ENCODE measurements at places on chromosomes 5 and 9. TPM values are rescaled to one million over a fixed set of nuclear protein-coding genes. Genes with fewer than 3 reads are reported as not detected.

DNA sequence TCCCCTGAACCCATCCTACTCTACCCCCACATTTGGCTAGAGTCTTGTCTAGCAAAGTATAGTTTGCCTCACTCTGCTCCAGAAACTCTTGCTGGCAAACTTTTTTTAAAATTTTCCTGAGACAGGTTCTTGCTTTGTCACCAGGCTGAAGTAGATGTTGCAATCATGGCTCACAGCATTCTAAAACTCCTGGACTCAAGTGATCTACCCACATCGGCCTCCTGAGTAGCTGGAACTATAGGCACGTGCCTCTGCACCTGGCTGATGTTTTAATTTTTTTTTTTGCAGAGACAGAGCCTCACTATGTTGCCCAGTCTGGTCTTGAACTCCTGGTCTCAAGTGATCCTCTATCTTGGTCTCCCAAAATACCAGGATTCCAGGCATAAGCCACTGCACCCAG lies 175.8 kb upstream of the FBXL17 start:
- no peak for DNase-seq

GRCh38 chr9:133124123-133124906 lies 3.3 kb upstream of the RALGDS start:
- DNase-seq, result no peak

GRCh38 chr9:16385590-16385989 lies 484.9 kb downstream of the BNC2 start:
- no peak for DNase-seq

- DNase-seq, result no peak
Observed at GRCh38 chr9:109507421-109507838, 9.3 kb upstream of the PTPN3 start.

DNA sequence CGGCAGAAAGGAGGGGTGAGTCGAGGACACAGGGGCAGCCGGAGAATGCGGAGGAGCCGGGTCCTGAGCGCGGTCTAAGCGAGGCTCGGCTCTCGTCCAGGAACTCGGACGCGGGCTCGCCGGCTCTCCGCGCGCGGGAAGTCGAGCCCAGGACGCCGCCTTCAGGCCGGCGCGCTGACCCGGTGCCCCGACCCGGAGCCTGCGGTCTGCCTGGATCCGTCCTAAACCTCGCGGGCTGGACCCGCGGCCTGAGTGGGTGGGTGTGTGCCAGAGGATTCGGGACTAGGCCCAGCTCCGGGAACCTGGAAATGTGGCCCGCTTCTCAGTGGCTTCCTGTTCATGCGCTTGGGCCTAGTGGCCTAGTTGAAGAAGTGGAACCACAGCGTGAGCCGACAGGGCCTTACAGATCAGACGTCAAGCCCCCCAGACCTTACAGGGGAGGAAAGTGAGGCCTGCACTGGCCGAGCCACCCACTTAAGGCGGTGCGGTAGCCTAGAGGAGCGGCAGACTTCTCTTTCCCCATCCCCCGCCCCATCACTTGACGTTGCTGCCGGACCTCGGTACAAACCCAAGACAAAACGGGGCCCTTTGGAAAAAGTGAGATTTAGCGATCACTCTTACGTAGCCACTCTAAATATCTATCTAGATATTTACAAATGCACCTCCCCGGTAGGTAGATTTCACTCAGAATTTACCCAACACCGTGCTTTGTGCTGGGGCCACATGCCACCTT lies 1.2 kb downstream of the CDKN2B-AS1 start:
- DNase-seq, result peak; percentile 73

- no peak for DNase-seq
Observed at GRCh38 chr5:171505473-171506043, 86.1 kb downstream of the FGF18 start.

DNA sequence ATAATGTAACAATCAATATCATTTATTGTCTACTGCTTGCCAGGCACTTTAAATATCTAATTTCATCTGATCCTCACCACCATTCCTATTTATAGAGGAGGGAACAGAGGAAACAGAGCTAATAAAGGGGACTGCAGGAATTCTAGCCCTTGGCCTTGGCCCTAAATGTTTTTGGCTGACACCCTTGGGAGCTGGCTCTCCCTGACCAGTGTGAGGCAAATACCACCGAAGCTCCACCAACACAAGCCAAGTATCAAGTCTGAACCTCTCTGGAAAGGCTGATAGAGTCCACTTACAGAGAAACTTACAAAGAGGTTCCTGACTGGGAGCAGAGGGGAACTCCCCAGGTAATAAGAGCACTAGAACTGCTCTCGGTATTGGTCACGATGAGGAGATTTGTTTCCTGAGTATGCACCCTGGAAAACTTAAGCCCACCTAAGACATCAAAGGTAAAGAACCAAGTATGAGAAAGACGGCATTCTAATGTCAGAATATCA lies 243.1 kb upstream of the PANK3 start:
- no peak for DNase-seq

DNA sequence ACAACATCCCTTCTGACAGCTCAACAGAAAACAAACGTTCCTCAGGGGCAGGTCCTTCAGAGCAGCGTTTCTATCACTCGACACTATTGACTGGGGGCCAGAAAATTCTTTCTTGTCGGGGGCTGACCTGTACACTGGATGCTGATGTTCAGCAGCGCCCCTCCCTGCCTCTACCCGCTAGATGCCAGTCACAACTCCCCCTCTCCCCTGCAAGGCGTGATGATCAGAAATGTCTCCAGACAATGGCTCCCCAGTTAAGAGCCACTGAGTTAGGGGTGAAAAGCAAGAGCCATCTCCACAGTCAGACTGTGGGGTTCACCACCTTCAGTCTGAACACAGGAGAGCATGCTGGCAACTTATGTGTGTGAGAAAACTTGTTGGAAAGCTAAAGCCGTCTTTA lies 39.8 kb downstream of the SERINC5 start:
- DNase-seq, result no peak

- DNase-seq, result no peak
Observed at GRCh38 chr9:127066851-127067136, 55.6 kb downstream of the ANGPTL2 start.

GRCh38 chr5:30765227-30765626 lies 428.3 kb upstream of the CDH6 start:
- DNase-seq, result no peak

GRCh38 chr5:176803943-176804498 lies 6.3 kb upstream of the UNC5A start:
- DNase-seq, result no peak

DNA sequence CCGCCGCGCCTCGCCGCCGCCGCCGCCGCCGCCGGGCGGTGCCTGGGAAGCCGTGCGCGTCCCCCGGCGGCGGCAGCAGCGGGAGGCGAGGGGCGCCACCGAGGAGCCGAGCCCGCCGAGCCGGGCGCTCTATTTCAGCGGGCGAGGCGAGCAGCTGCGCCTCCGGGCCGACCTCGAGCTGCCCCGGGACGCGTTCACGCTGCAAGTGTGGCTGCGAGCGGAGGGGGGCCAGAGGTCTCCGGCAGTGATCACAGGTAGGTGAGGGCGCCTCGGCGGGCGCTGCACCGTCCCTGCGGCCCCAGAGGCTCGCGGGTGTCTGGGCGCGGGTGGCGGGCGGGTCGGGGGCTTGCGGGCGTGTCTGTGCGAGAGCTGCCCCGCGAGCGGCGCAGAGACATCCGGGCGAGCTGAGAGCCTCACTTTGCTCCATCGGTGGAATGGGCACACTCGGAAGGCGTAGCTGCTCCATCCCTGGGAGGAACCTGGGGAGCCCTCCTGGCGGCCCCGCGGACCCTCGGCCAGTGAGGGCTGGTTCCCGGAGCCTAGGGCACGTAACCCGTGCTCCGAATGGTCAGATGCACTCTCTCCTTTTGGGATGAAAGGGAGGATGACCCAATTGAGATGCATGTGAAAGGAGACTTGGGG lies 864 bp downstream of the PAPPA start:
- no peak for DNase-seq

DNA sequence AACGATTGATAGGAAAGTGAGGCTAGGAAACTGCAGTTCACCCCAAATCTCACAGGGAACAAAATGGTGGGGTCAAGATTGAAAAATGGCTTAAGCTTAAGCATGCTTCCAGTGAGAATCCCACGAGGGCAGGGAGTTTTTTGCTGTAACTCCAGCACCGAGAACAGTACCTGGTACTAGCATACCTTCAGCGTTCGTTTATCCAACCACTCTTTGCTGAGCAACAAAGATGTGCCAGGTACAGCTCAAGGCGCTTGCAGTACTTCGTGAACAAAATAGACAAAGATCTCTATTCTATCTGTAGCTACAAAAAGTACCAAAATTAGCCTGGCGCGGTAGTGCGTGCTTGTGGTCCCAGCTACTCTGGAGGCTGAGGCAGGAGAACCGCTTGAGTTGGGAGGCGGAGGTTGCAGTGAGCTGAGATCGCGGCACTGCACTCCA lies 778 bp upstream of the PPP6C start:
- DNase-seq, result no peak

- DNase-seq, result no peak
Observed at GRCh38 chr9:131276094-131276888, at the start of gene FAM78A. TSS of gene FAM78A (minus strand) at chr9:131276510. CDS start at chr9:131276179, 331 bp downstream.

GRCh38 chr9:37534901-37535300 lies 41.3 kb downstream of the FBXO10 start:
- DNase-seq, result no peak

GRCh38 chr5:2459251-2459650 lies 292.2 kb downstream of the IRX2 start:
- no peak for DNase-seq

- DNase-seq, result peak; percentile 19
Observed at GRCh38 chr5:10567781-10568321, 4.0 kb downstream of the ANKRD33B start.

GRCh38 chr5:83404182-83404716 lies 67.3 kb upstream of the VCAN start:
- no peak for DNase-seq

GRCh38 chr9:112605518-112605917 lies 112.4 kb downstream of the INIP start:
- no peak for DNase-seq

DNA sequence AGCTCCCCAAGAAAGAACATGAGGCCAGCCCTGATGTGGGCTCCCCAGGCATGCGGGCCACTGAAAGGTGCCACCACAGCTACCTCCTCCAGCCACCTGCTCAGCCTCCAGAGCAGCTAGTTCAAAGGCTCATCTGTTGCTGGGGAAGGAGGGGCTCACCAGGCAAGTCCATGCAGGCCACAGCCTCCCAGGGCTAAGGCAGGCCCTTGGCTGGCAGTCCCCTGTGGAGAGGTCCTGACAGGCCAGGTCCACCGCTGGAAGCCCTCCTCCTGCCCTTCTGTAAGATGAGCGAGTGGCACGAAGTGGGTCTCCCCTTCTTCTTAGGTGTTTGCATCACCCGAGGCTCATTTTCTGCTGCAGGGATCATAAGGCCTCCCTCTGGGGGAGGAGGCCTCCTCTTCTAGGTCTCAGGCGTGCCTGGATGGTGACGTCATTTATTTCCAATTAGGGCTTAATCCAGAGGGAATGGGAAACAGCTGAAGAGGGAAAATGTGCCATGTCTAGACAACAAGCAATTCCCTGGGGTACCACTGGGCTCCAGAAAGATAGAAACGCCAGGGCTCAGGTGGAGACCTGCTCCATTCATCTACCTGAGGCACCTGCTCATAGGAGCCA lies 91.6 kb downstream of the CFAP90 start:
- no peak for DNase-seq

GRCh38 chr5:14342306-14342705 lies 199.2 kb downstream of the TRIO start:
- DNase-seq, result no peak

- no peak for DNase-seq
Observed at GRCh38 chr5:179902763-179903158, 4.9 kb downstream of the TBC1D9B start.

GRCh38 chr9:88462191-88462590 lies 72.8 kb upstream of the NXNL2 start:
- no peak for DNase-seq

FAM153A gene
- total RNA-seq, result 3.0 TPM

ADAMTS19 gene
- total RNA-seq, result 0.27 TPM

SOX30 gene
- 0.13 TPM for total RNA-seq

PPP2CA gene
- total RNA-seq, result 100 TPM

ITGA1 gene
- 104 TPM for total RNA-seq

IL7R gene
- 7.8 TPM for total RNA-seq

PRRX2 gene
- total RNA-seq, result 13.2 TPM

GPX3 gene
- total RNA-seq, result 1,443 TPM

RPL37 gene
- 1,013 TPM for total RNA-seq

SPATA31A3 gene
- not detected for total RNA-seq

TIMD4 gene
- not detected for total RNA-seq

IFNA2 gene
- total RNA-seq, result not detected

CCDC192 gene
- 1.2 TPM for total RNA-seq

TMEM252 gene
- not detected for total RNA-seq

ADAMTSL2 gene
- total RNA-seq, result 22.3 TPM

OR1Q1 gene
- not detected for total RNA-seq

C9orf43 gene
- total RNA-seq, result 0.45 TPM

CCL19 gene
- total RNA-seq, result 1.3 TPM

HOMER1 gene
- 8.7 TPM for total RNA-seq

SHOC1 gene
- total RNA-seq, result not detected

SUSD3 gene
- total RNA-seq, result 6.6 TPM

LCN9 gene
- total RNA-seq, result not detected

All from sciatic nerve (tissue), 2 donors.